ENCODE measurements at places on chromosomes 6 and 20.

- H3K27me3 ChIP-seq, result no peaks in the 10 kb centered on the region
- peaks cover 99% of the 10 kb centered on the region for H3K4me1 ChIP-seq
- peak; percentile 90 for DNase-seq
- no peaks in the 10 kb centered on the region for H3K36me3 ChIP-seq
- H3K27ac ChIP-seq, result peak overlapping the region; percentile 98
- peak overlapping the region; percentile 19 for H3K4me3 ChIP-seq
Observed at GRCh38 chr20:32972181-32973076, 31.8 kb downstream of the SUN5 start.

DNA sequence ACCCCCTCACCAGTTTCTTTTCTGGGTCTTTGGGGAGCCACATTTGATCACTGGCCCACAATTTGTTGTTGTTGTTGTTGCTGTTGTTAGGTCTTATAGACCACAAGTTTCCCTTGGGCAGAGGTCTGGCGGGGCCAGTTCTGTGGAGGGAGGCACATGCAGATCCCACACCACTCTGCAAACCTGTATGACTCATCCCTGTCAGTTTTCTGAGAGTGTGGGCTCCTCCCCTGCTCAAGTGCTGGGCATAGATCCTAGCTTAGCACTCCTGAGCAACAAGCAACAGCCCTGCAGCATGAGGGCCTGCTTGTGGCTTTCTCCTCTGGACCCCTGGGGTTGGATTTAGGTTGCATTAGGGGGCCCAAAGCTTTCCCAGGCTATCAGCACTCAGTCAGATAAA, 411.1 kb upstream of the HTR1E start:
- H3K27me3 ChIP-seq, result no peaks in the 10 kb centered on the region
- no peaks in the 10 kb centered on the region for H3K36me3 ChIP-seq
- H3K4me3 ChIP-seq, result no peak overlapping the region
- no peak overlapping the region for H3K27ac ChIP-seq

- no peaks in the 10 kb centered on the region for H3K36me3 ChIP-seq
- DNase-seq, result no peak
- no peak overlapping the region for H3K27ac ChIP-seq
- H3K4me3 ChIP-seq, result no peak overlapping the region
- H3K4me1 ChIP-seq, result no peaks in the 10 kb centered on the region
Observed at GRCh38 chr6:154932515-154933027, 62.5 kb upstream of the TIAM2 start.

DNA sequence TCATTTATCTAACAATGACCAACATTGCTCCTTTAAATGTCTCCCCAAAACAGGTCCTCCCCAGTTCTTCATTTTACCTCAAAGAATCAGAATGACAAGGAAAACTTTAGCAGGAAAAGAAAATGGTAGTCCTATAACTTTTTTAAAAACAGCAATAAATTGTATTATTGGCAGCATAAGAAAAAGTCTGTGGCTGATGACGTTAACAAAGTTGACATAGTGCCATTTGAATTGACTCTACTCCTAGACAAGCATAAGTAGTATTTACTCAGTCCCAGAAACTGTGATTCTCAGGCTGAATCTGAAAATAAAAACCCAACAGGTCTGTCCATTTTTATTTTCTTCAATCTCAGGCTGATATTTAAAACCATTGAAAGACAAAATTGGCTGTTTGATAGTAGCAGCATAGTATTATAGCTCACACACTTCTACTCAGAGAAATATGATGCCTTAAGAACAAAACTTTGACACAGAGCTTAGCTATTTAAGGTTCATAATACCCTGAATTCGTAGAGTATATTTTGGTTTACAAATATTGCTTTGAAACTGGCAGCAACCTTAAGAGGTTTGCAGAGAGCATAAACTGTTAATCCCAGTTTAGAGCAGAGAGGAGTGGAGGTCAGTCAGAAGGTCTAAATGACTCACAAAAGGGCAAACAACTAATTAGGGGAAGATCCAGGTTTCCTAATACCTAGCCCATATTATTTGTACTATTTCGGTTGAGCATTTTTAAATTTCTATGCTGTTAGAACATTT, 35.0 kb upstream of the TENT5A start:
- no peak for DNase-seq
- H3K4me3 ChIP-seq, result no peak overlapping the region
- H3K27ac ChIP-seq, result no peak overlapping the region
- H3K27me3 ChIP-seq, result no peaks in the 10 kb centered on the region

GRCh38 chr20:44788706-44789456, 21.5 kb downstream of the RIMS4 start:
- H3K4me1 ChIP-seq, result no peaks in the 10 kb centered on the region
- H3K27me3 ChIP-seq, result peaks cover 3% of the 10 kb centered on the region
- no peak overlapping the region for H3K4me3 ChIP-seq
- no peak overlapping the region for H3K27ac ChIP-seq

GRCh38 chr6:34650823-34651222, 45.7 kb downstream of the ILRUN start:
- no peaks in the 10 kb centered on the region for H3K27me3 ChIP-seq
- no peak for DNase-seq
- H3K4me3 ChIP-seq, result no peak overlapping the region
- H3K27ac ChIP-seq, result no peak overlapping the region

GRCh38 chr6:123418071-123418470, 218.7 kb downstream of the TRDN start:
- no peaks in the 10 kb centered on the region for H3K4me1 ChIP-seq
- no peak overlapping the region for H3K27ac ChIP-seq
- no peaks in the 10 kb centered on the region for H3K27me3 ChIP-seq
- DNase-seq, result no peak
- H3K36me3 ChIP-seq, result no peaks in the 10 kb centered on the region

- H3K27me3 ChIP-seq, result no peaks in the 10 kb centered on the region
- no peak for DNase-seq
- H3K4me1 ChIP-seq, result no peaks in the 10 kb centered on the region
Observed at GRCh38 chr20:20525756-20526155, 157.9 kb downstream of the INSM1 start.

DNA sequence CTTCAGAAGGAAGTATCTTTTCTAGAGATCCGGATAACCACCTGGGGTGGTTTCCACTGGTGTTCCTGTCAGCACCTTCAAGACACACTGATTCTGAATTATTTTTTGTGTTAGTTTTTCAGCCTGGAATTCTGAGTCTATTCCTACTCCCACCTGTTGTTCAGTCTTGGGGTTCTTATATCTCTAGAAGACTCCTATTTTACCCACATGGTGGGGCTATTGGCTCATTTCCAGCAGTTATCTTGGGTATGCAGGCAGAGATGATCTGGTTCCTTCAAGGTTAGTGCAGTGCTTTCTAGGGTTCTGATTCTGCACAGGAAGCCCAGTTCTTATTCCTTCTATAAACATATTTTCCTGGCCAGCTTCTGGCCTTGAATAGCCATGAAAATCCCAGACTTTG, 175.6 kb upstream of the PDE7B start:
- peak; percentile 20 for DNase-seq
- H3K4me1 ChIP-seq, result no peaks in the 10 kb centered on the region

- H3K4me3 ChIP-seq, result no peak overlapping the region
- peaks cover 14% of the 10 kb centered on the region for H3K4me1 ChIP-seq
- no peak overlapping the region for H3K27ac ChIP-seq
- H3K27me3 ChIP-seq, result no peaks in the 10 kb centered on the region
Observed at GRCh38 chr6:35048031-35048613, 93.0 kb downstream of the TCP11 start.

DNA sequence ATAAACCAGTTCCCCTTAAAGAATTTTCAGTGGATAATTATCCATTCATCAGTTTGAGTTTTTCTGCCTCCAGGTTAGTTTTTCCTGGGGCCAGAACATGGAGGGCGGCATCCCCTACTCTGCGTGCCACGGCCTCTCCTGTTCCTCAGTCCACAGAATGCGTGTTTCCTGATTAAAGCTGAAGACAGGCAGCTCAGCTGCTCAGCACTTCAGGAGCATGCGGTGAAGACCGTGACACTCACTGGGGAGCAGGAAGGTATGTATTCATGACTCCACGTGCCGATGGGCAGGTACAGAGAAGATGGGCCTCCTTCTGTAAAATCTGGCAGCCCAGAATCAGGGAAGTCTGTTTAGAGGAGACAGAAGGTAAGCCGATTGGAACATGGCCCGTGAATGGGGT, 2.0 kb upstream of the THBS2 start:
- H3K4me1 ChIP-seq, result peaks cover 7% of the 10 kb centered on the region
- H3K36me3 ChIP-seq, result no peaks in the 10 kb centered on the region
- DNase-seq, result no peak
- no peak overlapping the region for H3K4me3 ChIP-seq

GRCh38 chr20:44585057-44585963, 2.9 kb downstream of the PKIG start:
- peaks cover 2% of the 10 kb centered on the region for H3K27me3 ChIP-seq
- no peak overlapping the region for H3K4me3 ChIP-seq
- no peak overlapping the region for H3K27ac ChIP-seq
- no peaks in the 10 kb centered on the region for H3K36me3 ChIP-seq
- DNase-seq, result no peak

- H3K27ac ChIP-seq, result no peak overlapping the region
- no peaks in the 10 kb centered on the region for H3K27me3 ChIP-seq
- no peak for DNase-seq
Observed at GRCh38 chr6:160945516-160946177, 45.9 kb upstream of the MAP3K4 start.

DNA sequence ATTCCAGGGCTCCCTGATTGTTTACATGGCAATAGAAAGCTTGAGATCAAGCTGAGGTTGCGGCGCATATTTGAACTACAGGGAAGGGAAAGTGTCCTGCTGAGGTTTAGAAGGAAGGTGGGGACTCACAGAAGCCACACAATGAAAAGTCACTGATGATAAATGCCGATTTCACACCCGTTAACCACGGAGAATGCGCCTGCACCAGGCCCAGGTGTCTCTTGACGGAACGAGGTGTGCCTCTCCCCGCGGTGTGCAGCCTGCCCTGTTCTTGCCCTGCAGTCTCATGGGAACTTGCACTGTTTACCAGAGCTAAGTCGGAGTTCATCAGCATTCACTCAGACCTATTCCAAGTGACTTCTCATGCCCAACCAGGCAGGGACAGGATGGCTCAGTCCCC, 90.3 kb downstream of the LY86 start:
- DNase-seq, result no peak
- H3K4me3 ChIP-seq, result no peak overlapping the region

- no peaks in the 10 kb centered on the region for H3K4me1 ChIP-seq
- H3K36me3 ChIP-seq, result no peaks in the 10 kb centered on the region
- H3K4me3 ChIP-seq, result no peak overlapping the region
- DNase-seq, result no peak
Observed at GRCh38 chr6:122553697-122554096, 56.5 kb upstream of the PKIB start.

GRCh38 chr20:45229264-45230056, 8.3 kb downstream of the SEMG2 start:
- H3K4me3 ChIP-seq, result no peak overlapping the region
- H3K27me3 ChIP-seq, result peaks cover 5% of the 10 kb centered on the region
- no peaks in the 10 kb centered on the region for H3K4me1 ChIP-seq
- H3K36me3 ChIP-seq, result no peaks in the 10 kb centered on the region

- no peak overlapping the region for H3K27ac ChIP-seq
- H3K27me3 ChIP-seq, result peaks cover 9% of the 10 kb centered on the region
Observed at GRCh38 chr6:44373051-44373450, 14.5 kb upstream of the CDC5L start.

DNA sequence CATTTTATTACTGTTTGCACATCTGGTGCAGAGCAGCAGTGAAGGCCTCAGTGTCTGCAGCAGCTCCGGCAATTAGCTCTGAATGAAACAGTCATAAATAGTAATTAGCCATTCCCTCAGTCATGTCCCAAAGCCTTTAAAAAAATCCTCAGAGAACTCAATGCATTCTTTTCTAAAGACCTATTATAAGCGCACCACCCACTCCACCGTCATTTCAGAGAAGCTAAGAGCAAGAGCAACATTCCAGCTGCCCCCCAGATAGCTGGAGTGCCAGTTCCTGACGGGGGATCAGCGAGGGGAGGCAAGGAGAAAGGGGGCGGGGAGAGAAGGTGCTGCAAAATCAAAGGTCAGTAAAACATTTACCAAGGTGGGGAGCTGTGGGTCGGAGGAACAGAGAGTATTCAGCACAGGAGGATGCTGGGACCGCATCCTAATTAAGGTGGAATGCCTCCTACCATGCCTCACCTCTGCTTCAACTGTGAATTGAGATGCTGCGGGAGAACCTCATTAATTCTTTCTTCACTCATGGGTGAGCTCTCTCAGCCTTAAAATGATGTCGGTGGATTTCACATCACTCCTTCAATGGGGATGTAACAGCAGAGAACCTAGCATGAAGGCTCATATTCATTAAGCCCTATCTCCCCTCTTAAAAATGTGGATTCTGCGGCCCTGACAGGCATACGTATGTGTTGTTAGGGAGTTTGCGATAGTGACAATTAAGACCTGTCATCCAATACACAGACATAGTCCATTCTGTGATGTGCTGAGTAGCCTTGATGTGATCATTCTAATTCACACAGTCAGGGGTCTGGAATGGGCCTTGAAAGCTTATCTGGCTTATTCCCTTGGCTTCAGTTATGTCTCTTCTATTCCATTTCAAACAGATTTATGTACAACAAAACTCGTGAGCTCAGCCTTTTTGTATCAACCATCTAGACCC, 469.5 kb upstream of the NRSN1 start:
- no peaks in the 10 kb centered on the region for H3K27me3 ChIP-seq
- H3K4me1 ChIP-seq, result no peaks in the 10 kb centered on the region
- no peak overlapping the region for H3K4me3 ChIP-seq
- no peak overlapping the region for H3K27ac ChIP-seq
- no peak for DNase-seq

- H3K36me3 ChIP-seq, result no peaks in the 10 kb centered on the region
- H3K27ac ChIP-seq, result no peak overlapping the region
- peaks cover 11% of the 10 kb centered on the region for H3K4me1 ChIP-seq
- no peaks in the 10 kb centered on the region for H3K27me3 ChIP-seq
- no peak for DNase-seq
Observed at GRCh38 chr6:146775220-146775619, 176.4 kb downstream of the ADGB start.

DNA sequence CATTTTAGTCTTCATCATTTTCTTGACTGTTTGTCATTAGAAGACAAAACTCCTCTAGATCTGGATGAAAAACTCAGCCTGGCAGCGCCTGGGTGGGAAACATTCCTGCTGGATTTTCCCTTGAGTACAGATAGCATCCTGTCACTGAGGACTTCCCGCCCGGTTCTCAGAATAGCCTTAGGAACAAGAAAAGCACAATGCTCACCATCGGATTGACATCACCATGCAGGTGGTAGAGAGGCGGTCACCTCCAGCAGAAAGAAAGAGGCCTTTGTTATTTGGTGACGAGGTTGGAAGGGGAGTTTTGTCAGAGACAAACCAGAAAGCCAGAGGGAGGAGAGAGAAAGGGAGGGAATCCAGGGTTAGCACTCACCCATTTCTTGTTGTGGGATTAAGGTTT, 39.8 kb downstream of the KIF25 start:
- no peak for DNase-seq
- peaks cover 31% of the 10 kb centered on the region for H3K27me3 ChIP-seq
- no peak overlapping the region for H3K4me3 ChIP-seq
- H3K4me1 ChIP-seq, result no peaks in the 10 kb centered on the region
- no peaks in the 10 kb centered on the region for H3K36me3 ChIP-seq

DNA sequence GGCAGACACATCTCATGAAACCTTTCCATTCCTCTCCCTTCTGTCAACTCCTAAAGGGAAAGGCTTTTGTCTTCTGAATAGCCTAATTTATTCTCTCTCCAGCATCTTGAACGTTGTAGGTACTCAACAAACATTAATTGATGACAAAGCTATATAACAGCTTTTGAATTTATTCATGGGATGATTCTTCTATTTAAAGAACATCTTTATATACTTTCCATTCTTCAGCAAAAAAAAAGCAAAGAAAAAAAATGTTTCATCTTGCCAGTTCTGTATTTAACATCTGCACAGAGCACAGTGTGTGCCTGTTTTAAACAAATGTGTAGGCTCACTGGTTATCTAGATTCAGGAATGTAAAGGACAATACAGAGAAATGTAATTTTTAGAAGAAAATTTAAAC, 648.7 kb downstream of the KIF16B start:
- H3K27ac ChIP-seq, result no peak overlapping the region
- no peaks in the 10 kb centered on the region for H3K4me1 ChIP-seq
- no peaks in the 10 kb centered on the region for H3K36me3 ChIP-seq
- H3K27me3 ChIP-seq, result no peaks in the 10 kb centered on the region
- H3K4me3 ChIP-seq, result no peak overlapping the region

Data from CD4-positive, alpha-beta T cell (primary cell).